Activated CD4-positive, alpha-beta T cell treated with anti-CD3 and anti-CD28 coated beads, Interleukin-2, amount 10 ng/mL, durations not matched to agents 24 days and 14 days (primary cell): ENCODE measurements at places on chromosomes 1 and 21. TPM values are rescaled to one million over a fixed set of nuclear protein-coding genes. Genes with fewer than 3 reads are reported as not detected.

DNA sequence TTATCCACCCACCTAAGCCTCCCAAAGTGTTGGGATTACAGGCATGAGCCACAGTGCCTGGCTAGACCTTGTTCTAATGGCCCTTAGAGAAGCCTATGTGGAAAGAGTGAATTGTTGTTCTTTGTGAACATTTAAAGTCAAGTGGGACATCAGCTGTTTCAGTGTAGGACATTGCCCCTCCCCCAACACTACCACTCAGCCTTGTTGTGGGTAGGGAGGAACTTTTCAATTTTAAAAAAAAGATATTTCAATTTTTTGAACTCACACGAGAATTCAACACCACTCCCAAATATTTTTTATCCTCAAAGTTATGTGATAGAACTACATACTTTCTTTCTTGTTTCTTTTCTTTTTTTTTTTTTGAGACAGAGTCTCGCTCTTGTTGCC lies 36.7 kb upstream of the TMEM222 start:
- no peak overlapping the region for H3K27ac ChIP-seq
- no peaks in the 10 kb centered on the region for H3K27me3 ChIP-seq
- peaks cover 14% of the 10 kb centered on the region for H3K36me3 ChIP-seq

The TMEM125 gene
- total RNA-seq: not detected in 2 replicates

DNA sequence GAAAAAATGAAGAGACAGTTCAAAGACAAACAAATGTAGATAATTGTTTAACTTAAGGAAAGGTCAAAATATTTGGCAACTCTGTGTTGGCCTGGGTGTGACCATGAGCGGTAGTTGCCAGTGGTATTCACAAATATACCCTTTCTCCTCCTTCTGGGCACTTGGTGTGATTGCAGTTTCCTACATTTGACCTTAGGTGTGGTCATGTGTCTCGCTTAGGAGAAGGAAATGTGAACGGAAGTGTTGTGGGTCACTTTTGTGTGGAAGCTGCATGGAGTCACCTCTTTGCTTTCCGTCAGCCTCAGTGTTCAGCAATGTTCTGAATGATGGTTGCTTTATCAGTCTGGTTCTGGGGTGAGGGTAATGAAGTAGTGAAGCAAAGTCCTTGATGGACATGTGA lies 3.4 kb upstream of the PCSK9 start:
- no peak overlapping the region for H3K4me3 ChIP-seq
- no peak overlapping the region for H3K27ac ChIP-seq
- no peak for DNase-seq
- H3K27me3 ChIP-seq: peaks cover 57% of the 10 kb centered on the region
- H3K36me3 ChIP-seq: no peaks in the 10 kb centered on the region
- H3K4me1 ChIP-seq: no peaks in the 10 kb centered on the region

The PDE9A gene
- 10.7 and 13.1 TPM in 2 replicates for total RNA-seq

DNA sequence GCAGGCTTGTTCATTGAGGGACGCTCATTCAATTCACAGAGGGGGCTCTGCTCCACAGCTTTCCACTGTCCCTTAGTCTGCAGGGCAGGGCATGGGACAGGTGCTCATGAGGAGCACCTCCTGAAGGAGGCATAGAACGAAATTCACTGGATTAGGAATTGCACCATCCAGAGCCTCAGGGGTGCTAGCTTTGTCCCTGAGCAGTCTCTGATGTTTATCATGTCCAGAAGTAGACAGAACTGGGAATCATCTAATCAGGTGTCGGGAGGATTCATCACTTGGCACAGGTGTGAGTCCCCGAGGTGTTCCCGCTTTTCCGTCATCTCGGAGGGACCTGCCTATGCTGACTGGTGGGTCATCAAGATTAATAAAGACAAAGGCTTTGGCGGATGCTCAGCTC lies 321.4 kb downstream of the AJAP1 start:
- no peak overlapping the region for H3K27ac ChIP-seq
- DNase-seq: no peak
- no peak overlapping the region for H3K4me3 ChIP-seq
- no peaks in the 10 kb centered on the region for H3K36me3 ChIP-seq
- H3K27me3 ChIP-seq: no peaks in the 10 kb centered on the region

The TAS1R1 gene
- not detected in 2 replicates for total RNA-seq

The PODN gene
- total RNA-seq: not detected in 2 replicates

The VAV3 gene
- 5.5 TPM in 2 replicates for total RNA-seq

The SELL gene
- total RNA-seq: 82.3 and 92.7 TPM in 2 replicates

The SLC35E2B gene
- total RNA-seq: 40.3 and 41.5 TPM in 2 replicates

DNA sequence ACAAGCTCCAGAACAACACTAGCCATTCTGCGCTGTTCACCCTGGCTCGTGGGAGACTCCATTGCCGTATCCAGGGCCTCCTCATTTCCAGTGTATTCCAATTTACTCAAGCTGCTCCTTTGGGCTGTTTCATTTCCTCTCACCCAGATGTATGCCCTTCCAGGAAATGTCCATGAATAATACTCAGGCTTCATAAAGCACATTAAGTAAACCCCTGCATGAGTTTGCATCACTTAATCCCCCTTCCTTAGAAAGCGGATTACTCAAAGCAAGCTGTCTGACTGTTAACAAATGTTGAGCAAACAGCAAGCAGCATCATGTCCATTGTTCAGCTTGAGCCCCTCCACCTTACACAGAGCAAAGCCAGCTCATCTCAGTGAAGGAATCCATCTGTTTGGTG lies 403.6 kb upstream of the PBX1 start:
- no peak overlapping the region for H3K27ac ChIP-seq
- no peak overlapping the region for H3K4me3 ChIP-seq
- no peaks in the 10 kb centered on the region for H3K36me3 ChIP-seq
- no peak for DNase-seq
- no peaks in the 10 kb centered on the region for H3K27me3 ChIP-seq

GRCh38 chr1:17978016-17978415 lies 129.6 kb upstream of the IGSF21 start:
- no peaks in the 10 kb centered on the region for H3K4me1 ChIP-seq
- no peak overlapping the region for H3K4me3 ChIP-seq
- no peaks in the 10 kb centered on the region for H3K27me3 ChIP-seq
- no peak overlapping the region for H3K27ac ChIP-seq
- no peak for DNase-seq

The LHX8 gene
- total RNA-seq: not detected in 2 replicates

The NPHS2 gene
- total RNA-seq: not detected in 2 replicates

DNA sequence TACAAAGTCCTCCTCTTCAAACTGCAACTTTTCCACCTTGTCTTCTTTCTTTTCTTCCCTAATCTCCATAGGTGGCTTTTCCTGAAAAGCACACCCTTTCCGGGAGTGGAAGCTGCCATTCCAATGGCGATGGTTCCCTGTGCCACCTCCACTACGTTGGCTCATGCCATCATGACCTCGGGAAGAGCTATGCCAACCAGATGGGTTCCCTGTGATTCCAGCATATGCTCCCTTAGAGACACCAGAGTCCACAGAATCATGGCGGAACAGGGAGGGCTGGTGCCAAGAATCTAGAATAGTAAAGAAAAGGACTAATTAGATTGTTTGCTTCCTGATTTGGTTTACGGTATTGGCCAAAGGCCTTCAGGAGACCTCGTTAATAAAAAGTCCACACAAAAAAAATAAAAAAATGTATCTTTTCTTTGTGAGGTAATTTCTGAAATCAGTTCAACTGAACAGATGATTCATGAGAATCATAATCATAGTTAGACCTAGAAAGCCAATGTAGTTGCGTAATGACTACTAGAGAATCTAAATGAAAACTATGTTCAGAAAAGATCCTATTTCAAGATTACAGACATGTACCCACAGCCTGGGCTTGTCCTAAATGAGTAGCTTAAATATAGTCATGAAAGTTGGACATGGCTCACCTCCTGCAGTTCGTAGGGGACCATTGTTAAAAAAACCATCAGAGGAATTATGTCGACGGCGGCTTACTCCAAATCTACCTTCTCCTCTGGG lies 30.9 kb upstream of the CCDC17 start:
- peaks cover 60% of the 10 kb centered on the region for H3K36me3 ChIP-seq
- H3K27ac ChIP-seq: no peak overlapping the region
- H3K4me1 ChIP-seq: peaks cover 10% of the 10 kb centered on the region
- no peaks in the 10 kb centered on the region for H3K27me3 ChIP-seq

GRCh38 chr1:41681331-41682098 lies 197.0 kb upstream of the EDN2 start:
- peaks cover 89% of the 10 kb centered on the region for H3K4me1 ChIP-seq
- no peaks in the 10 kb centered on the region for H3K27me3 ChIP-seq
- peak; percentile 58 for DNase-seq
- no peak overlapping the region for H3K4me3 ChIP-seq
